ENCODE measurements at places on chromosomes 3 and 15.

GRCh38 chr15:80512726-80513660, 108.8 kb downstream of the ARNT2 start:
- DNase-seq = no peak

- DNase-seq = no peak
Observed at GRCh38 chr3:125310623-125311081, 64.5 kb downstream of the ZNF148 start.

DNA sequence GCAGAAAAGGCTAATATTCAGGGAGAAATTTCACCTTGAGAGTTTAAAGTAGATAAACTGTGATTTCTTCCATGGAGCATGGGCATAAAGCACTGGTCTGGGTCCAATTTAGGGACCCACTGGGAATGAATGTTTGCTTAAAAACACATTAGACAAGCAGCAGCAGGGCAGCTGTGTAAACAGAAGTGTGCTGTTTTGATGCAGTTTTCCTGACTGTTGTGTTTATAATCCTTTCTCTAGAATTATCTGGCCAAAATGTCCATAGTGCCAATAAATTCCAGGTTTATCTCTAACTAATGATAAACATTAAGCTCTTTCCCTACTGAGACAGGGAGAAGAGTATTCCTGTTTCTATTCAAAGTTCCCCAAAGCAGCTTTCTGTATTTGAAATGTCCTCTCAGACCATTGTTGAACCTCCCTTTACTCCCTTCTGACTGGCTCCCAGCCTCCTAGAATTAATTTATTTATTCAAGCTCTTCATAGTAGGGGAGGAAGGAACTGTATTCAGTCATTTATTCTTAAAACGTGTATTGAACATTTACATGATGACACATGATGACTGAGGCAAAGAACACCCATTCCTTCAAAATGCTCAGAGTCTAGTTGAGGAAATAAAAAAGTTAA, 7.0 kb upstream of the TM4SF18 start:
- no peak for DNase-seq

GRCh38 chr3:28651159-28651558, 302.5 kb upstream of the AZI2 start:
- no peak for DNase-seq

- no peak for DNase-seq
Observed at GRCh38 chr3:136350132-136350531, 100.0 kb downstream of the PCCB start.

GRCh38 chr3:39476783-39477182, 9.3 kb downstream of the MOBP start:
- no peak for DNase-seq

GRCh38 chr3:159765860-159766294, 222.8 kb upstream of the IL12A start:
- DNase-seq = no peak

GRCh38 chr3:15490158-15490557, 31.3 kb downstream of the COLQ start:
- DNase-seq = no peak
